ENCODE measurements at places on chromosomes 16 and 17. TPM values are rescaled to one million over a fixed set of nuclear protein-coding genes. Genes with fewer than 3 reads are reported as not detected.

Gene ALOX15B
- total RNA-seq: not detected

Gene TPSD1
- not detected for total RNA-seq

Gene MIF4GD
- 132 TPM for total RNA-seq

Gene STX1B
- 2.1 TPM for total RNA-seq

Gene KRTAP1-4
- not detected for total RNA-seq

Gene DNAH3
- not detected for total RNA-seq

Gene TBC1D3K
- not detected for total RNA-seq
